ENCODE measurements at places on chromosomes 5 and 9. TPM values are rescaled to one million over a fixed set of nuclear protein-coding genes. Genes with fewer than 3 reads are reported as not detected.

Gene SLC34A1
- total RNA-seq: not detected

Gene PCDHA9
- under 0.01 TPM for total RNA-seq

Gene BAAT
- not detected for total RNA-seq

Gene HSD17B3
- not detected for total RNA-seq

DNA sequence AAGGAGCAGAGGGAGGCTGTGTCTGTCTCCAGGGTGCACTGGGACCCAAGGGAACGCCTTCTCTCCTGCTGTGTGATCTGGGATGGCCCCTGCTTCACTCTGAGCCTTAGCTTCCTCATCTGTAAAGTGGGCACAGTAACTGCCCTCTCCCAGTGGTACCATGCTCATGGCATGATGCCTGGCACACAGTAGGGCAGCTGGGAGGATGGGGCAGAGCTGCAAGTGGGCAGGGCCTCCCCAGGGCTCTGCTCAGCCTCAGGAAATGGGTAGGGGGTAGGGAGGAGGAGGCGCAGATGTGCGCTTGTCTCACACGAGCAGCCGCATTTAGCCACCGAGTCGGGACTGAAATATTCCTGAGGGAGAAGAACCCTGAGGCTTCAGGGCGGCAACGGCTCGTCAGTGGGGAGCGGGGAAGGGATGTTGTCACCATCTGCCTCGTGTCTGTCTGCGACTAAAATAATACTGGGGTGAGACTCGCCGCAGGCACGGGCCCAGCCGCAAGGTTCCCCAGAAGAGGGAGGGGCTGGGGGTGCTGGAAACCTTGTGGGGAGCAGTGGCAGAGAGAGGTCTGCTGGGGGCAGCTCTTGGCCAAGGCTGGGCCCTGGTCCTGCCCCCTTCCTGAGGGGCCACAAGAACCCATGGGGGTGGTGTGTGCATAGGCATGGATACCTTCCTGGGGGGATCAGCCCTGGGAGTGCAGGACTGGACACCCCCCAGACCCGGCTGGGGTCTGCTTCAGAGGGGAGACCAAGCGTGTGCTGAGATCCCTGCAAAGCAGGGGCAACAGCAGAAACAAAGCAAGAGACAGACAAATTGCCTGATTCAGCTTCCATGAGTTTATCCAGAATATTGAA lies 55.2 kb upstream of the PSD2 start:
- no peak for DNase-seq

GRCh38 chr9:75036793-75037192 lies 8.7 kb upstream of the CARNMT1 start:
- DNase-seq: no peak

GRCh38 chr9:97935276-97935675 lies 2.7 kb downstream of the HEMGN start:
- DNase-seq: no peak

DNA sequence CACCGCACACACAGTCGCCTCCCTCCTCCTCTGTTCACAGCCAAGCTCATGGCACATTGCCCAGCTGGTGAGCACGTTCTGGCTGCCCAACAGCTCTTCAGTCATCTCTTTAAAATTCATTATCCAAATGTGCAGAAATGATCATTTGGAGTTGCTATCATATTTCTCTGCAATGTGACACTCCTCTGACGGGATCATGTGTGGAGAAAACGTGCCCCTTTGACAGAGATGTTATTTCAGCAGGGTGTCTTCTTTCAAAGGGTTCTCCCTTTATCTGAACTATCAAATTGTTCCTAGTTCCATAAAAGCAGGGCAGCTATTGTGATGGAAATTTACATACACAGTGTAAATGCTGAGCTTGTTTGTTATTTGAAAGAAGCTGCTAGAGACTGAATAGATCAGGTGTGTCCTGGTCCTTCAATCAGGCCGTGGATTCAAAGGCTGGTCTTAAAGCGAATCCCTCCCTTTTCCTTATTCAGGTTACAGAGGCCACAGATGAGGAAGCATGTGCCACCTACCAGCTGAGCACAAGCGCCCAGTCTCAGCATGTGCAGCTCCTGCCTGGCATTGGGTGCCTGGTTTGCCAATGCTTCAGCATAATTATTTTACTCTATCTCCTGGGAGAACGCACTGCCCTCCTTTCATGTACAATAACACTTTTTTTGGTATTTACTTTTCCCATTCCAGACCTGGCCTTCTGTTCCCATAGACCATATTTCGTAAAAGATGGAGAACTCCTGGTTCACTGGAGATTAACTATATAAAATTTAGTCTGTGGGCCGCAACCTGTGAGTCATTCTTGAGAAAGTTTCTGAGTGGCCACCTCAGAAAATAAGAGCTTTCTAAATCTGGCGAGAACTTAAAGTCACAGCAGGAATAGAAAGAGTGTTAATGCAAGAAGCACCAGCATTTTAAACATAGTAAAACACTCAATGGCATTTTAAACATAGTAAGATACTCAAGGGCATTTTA lies 433.7 kb downstream of the ENC1 start:
- peak; percentile 78 for DNase-seq

All from IMR-90 (cell line).